ENCODE measurements at places on chromosomes 4 and X.

GRCh38 chr4:169849456-169849855 is 91.7 kb upstream of the HPF1 start:
- no peak for DNase-seq

DNA sequence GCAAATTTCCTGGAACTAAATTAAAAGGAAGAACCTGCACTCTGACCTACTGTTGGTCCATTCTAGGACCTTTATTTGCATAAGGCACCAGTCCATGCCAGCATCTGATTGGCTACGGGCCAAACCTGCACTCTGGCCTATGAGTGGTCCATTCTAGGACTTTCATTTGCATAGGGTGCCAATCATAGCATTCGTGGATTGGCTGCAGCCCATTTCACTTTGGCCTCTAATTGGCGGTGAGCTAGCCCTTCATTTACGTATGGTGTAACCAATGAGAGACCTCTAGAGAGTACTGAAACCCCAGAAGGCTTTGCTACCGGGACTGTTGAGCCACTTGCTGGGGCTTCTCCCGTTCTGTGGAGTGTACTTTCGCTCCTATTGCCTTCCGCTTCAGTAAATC is 6.1 kb upstream of the RNF175 start:
- DNase-seq, result no peak

DNA sequence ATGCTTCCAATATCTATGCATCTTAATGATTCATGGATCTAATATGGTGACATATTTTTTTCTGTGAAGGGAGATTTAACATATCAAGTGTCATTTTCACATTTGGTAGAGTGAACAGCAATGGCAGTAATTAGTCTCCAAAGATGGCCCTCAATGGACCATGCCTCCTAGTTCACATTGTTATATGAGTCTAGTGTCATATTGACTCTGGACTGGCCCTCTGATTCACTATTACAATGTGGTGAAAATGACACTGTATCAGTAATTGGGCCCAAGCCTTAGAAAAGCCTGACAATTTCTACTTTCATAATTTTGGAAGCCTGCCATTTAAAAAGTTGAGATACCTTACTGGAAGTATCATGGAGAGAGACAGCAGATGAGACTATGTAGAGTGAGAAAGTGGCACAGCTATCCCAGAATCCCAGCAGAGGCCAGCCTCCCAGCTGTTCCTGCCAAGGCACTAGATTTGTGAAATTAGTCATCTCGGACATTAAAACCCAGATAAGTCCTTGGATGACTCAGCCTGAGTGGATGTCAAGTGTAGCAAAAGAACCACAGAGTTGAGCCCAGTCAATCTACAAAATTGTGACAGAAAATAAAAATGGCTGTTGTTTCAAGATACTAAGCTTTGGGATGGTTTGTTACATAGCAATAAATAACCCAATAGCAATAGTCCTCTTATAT is 68.4 kb downstream of the ARHGEF38 start:
- DNase-seq, result peak; percentile 4

GRCh38 chrX:2824886-2825285 is 3.8 kb upstream of the GYG2 start:
- DNase-seq, result no peak

DNA sequence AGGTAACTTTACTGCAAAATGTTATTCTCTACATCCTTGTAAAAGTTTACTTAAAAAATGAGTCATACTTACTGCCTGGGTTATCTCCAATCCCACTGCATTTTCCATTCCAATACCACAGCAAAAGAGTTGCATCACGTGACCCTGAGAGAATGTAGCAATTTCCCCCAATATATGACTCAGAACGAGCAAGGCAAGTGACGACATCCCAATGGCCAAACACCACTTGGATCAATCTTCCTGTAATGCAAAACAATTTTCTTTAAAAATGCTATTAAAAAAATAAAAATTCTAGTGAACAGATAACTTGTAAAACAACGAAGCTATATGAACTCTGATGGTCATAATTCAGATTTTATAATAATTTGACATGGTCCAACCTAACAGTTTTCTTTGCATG is 224.3 kb downstream of the DCLK2 start:
- peak; percentile 94 for DNase-seq

GRCh38 chr4:38084877-38085711 is 124.9 kb downstream of the PTTG2 start:
- DNase-seq, result no peak

DNA sequence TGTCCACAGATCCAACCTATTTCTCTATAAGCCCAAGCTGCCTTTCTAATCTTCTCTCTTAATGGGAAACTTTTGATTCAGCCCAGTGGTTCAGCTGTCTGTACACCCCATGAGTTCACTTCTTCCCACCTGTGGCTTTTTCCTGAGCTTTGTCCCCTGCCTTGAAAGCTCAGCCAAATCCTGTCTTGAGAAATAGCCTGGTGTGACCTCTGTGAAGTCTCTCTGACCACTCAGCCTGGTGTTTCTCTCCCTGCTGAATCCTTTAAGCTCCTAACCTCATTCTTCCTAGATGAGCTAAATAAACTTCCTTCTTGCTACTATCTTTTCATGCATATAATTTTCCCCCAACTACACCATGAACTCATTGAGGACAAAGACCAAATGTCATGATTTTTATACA is 15.2 kb upstream of the HERC5 start:
- no peak for DNase-seq

GRCh38 chr4:109803924-109804571 is 2.2 kb upstream of the CFI start:
- peak; percentile 36 for DNase-seq

GRCh38 chr4:154044108-154044531 is 255.2 kb upstream of the SFRP2 start:
- peak; percentile 62 for DNase-seq

DNA sequence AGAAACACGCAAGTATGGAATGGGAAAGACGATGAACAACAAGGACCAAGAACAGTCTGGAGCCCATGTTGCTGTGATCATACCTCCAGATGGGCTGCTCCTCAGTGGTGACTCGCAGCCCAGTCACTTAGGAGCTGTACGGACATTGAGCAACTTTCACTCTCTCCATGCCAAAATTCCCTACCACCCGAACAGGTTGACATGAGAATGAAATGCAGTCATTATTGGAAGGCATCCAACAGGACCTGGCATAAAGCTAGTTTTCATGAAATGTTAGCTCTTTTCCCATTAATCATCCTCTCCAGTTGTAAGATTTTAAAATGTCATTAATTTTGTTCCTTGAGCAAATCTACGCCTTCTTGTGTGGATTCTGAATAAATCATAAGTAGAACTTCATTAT is 82.7 kb upstream of the GPM6B start:
- DNase-seq, result peak; percentile 95

- DNase-seq, result peak; percentile 61
These were observed 204.4 kb downstream of the ZNF330 start for GRCh38 chr4:141425124-141425523.

- no peak for DNase-seq
These were observed 115.9 kb downstream of the MAGEC2 start for GRCh38 chrX:142089193-142089592.

DNA sequence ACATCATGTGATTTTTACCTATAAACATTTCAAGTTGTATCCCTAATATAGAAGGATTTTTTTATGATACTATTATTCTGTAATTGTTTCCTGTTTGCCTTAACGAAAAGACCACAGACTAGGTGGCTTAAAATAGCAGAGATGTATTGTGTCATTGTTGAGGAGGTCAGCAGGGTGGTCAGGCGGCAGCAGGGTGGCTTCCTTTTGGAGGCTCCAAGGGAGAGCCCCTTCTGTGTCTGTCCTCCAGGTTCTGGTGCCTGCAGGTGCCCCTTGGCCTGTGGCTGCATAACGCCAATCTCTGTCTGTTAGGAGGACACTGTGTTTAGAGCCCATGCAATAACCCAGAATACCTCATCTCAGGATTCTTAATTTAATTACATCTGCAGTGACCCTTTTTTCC is 118.1 kb downstream of the TBL1X start:
- DNase-seq, result no peak

- no peak for DNase-seq
These were observed 10.4 kb downstream of the CCNI start for GRCh38 chr4:77065382-77065781.

- no peak for DNase-seq
These were observed 485.6 kb upstream of the GALNT7 start for GRCh38 chr4:172683021-172683420.

GRCh38 chr4:84971319-84971932 is 4.9 kb upstream of the WDFY3 start:
- DNase-seq, result peak; percentile 50

GRCh38 chr4:66373268-66373667 is 703.0 kb upstream of the EPHA5 start:
- no peak for DNase-seq

DNA sequence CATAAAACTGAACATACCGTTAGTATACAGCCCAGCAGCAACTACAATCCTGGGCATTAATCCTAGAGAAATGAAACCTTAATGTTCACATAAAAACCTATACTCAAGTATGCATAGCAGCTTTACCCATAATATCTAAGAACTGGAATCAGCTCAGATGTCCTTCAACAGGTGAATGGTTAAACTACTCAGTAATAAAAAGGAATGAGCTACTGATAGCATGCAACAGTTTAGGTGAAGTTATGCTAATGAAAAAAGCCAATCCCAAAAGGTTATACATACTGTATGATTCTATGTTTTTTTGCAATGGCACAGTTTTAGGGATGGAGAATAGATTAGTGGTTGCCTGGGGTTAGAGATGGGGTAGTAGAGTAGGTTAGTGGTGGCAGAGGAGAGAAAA is 9.3 kb downstream of the HTT start:
- no peak for DNase-seq

DNA sequence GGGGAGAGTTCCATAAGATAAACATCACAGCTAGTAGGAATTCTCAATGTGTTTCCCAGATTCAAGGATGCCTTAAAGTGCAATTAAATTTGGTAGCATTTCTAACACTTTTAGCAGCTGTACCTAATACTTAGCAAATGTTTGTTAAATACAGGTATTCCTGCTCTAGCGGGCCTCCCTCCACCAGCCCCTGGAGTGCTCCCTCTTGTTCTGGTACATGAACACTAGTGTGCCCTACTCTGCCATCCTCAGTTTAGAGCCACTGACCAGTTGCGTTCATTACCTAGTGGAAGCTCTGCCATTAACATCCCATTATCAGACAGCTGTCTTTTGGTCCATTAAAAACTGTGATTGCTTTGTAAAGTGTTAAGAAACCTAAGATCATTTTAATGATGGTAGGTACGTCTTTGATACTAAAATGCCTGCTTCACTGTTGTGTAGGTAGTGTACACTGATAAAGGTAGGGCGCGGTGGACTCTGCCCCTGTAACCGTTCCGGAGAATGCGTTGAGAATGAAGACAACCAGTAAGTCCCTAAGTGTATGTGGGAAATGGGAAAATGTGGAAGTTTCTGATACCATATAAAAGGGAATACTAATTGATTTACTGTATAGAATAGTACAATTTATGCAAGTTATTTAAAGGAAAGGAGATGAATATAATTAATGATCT is 21.7 kb downstream of the KIAA0232 start:
- no peak for DNase-seq

GRCh38 chr4:10124167-10124930 is 7.8 kb upstream of the WDR1 start:
- DNase-seq, result no peak

GRCh38 chr4:138112389-138112788 is 129.8 kb downstream of the SLC7A11 start:
- no peak for DNase-seq

DNA sequence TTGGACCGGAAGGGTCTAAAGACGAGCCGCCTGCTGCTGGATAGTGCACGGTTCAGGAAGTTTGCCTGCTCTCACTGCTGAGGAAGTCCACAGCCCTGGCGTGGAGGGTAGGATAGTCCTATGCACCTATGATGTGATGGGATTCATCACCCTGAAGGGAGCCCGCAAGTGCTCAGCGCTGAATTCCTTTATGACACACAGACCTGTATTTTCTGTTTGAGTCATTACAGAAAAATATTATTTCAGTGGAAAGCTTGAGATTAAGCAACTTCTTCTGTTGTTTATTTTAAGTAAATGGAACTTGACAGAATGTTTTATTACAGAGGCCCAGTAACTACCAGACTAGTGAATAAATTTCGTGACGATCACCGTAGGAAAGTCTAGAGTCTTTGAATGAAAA is 123.2 kb downstream of the TRIML1 start:
- DNase-seq, result no peak

- DNase-seq, result peak; percentile 7
These were observed 2.6 kb upstream of the BEX1 start for GRCh38 chrX:103066606-103067005.

DNA sequence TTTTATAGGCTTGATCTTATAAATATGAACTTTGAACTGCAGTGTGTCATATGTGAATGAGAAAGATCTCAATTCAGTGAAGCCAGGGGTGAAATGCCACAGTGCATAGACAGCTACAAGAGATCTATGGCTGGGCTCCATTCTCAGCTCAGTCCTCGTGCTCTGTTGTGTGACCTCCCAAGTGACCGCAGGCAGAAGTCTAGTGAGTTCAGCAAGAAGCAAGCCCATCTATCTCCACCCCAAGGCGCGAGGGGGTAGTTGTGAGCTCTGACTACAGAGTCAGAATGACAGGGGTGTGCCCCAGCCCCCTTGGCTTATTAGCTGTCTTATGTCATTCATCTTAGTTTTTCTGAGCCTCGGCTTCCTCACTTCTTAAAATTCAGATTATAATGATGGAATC is 378.3 kb downstream of the FBXW7 start:
- DNase-seq, result no peak

DNA sequence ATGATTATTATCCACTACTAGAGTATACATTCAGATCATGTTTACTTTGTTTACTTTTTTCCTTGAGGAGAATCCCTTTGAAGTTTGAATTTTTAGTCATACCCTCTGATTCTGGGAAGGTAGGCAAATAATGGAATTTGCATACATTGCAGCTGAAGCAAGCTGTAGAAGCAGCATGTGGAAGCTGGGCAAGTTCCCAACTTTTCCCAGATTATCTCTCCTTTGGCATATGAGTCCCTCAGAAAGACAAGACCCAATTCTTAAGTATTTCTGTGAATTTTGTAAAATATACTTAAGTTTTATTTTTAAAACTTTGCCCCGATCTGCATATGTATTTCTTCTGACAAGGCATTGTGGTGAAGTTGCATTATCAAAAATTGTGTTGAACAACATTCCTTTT is 94.9 kb downstream of the CNKSR2 start:
- DNase-seq, result no peak

DNA sequence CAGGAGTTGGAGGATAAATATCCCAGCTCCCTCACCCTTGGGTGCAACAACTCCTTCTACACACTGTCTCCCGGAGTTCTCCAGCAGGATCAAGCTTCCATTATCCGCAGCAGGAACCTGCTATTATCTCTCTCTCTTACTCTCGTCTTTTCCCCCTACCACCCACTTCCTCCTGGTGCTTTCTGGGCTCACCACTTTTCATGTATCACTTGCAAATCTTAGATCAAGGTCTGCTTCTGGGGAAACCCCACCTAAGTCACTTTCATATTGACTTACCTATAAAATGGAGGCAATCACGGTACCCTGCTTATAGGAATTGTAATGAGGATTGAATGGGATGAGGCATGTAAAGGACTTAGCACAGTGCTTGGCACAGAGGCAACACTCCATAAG is 589.5 kb downstream of the BCOR start:
- no peak for DNase-seq

GRCh38 chr4:147741190-147741788 is 9.4 kb downstream of the ARHGAP10 start:
- DNase-seq, result peak; percentile 55

GRCh38 chrX:20519146-20519545 is 252.4 kb upstream of the RPS6KA3 start:
- DNase-seq, result no peak

Data from fibroblast of gingiva (primary cell).